ENCODE measurements at places on chromosomes 6 and 20.

DNA sequence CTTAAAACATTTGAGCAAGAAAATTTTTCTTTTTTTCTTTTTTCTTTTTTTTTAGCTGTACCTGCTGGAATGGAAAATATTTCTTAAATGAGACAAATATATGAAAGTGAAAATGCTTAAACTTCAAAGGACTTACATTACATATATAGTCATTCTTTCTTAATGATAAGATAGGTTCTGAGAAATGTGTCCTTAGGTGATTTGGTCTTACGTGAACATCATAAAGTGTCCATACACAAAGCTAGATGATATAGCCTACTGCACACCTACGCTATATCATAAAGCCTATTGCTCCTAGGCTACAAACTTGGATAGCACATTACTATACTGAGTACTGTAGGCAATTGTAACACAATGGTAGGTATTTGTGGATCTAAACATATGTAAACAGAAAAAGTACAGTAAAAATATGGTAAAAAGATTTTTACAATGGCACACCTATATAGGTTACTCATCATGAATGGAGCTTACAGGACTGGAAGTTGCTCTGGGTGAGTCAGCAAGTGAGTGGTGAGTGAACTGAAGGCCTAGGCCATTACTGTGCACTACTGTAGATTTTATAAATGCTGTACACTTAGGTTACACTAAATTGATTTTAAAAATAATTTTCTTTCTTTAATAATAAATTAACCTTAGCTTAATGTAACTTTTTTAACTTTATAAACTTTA is 54.6 kb downstream of the RPP21 start:
- DNase-seq, result no peak

- DNase-seq, result no peak
Measured at GRCh38 chr20:58021481-58021880, 207.0 kb downstream of the ANKRD60 start.

DNA sequence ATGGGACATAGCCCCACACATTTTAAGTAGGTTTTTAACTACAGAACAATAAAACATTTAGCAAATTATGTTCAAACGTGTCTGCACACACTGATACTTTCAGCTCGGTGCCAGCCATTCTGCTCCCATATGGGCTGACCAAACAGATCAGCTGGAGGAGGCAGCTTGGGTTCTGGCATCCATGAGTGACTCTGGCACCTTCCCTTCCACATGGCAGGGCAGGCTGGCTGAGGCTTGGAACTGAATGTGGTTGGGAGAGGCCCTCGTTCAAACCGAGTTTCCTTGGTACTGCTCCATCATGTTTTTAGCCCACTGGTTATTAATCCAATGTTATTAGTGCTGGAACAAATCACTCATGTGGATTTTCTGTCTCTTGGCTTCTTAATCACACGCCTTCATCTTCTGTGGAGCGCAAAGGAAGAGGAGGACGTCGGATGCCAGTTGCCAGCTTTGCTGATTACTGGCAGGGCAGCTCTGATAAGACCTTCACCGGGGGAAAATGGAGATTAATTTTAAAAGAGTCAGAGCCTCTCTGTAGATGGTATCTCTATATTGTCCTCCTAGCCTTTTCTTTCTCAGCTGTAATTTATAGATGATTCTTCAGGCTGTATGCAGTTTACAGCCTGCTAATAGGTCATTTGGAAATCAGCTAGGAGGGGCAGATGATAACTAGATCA is 93.1 kb upstream of the TIAM2 start:
- DNase-seq, result no peak

- DNase-seq, result no peak
Measured at GRCh38 chr6:21855811-21856455, 262.4 kb downstream of the SOX4 start.

DNA sequence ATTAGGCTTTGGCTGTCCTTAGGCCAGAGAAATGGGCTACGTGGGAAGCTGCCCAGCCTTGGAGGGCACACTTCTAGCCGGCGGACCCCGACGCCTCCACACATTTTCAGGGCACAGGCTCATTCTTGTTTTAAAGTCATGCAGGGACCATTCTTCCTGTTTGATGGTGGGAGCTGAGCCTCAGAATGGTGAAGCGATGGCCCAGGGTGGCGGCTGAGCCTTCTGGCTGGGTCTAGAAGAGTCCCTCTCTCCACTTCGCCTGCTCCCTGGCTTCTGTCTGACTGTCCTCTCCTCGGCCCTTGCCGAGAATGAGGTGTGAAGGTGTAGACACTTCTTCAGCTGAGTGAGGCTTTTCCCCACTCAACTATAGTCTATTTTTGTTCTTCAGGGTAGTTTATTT is 114.4 kb downstream of the SULF2 start:
- DNase-seq, result no peak

- DNase-seq, result no peak
Measured at GRCh38 chr6:121732641-121733040, 297.2 kb downstream of the GJA1 start.

DNA sequence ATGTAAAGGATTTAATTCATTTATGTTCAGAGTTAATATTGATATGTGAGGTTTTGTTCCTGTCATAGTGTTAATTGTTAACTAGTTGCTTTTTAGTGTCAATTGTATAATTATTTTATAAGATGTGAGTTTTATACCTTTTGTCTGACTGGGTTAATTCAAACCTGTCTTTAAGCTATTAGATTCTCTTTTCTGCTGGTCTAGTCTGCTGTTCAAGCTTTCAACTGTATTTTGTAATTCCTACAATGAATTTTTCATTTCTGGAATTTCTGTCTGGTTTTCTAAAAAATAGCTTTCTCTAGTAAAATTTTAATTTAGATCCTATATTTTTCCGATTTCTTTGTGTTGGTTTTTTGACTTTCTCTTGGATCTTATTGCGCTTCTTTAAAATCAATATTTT is 26.5 kb downstream of the IGF2R start:
- DNase-seq, result no peak

- DNase-seq, result no peak
Measured at GRCh38 chr20:21874127-21874526, 168.7 kb downstream of the PAX1 start.

GRCh38 chr6:38320843-38321242 is 318.9 kb downstream of the BTBD9 start:
- DNase-seq, result no peak

- no peak for DNase-seq
Measured at GRCh38 chr6:80425089-80425823, 318.8 kb downstream of the BCKDHB start.

GRCh38 chr6:38996676-38997075 is 51.9 kb upstream of the GLP1R start:
- DNase-seq, result no peak

DNA sequence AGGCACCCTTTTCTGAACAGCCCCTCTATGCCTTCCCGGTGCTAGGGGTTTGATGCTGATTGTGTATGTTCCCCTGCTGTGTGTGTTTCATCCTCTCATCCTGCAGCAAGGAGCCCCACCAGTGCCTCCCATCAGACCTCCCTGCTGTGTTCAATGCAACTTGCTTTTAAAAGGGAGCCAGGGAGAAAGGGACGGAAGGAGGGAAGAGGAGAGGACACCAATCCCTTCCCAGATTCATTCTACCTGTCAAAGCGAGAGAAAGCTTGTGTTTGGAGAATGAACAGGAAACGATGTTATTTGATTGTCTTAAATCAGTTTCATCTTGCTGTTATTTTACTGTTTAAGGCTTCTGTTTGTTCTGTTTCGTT is 259.2 kb downstream of the ADGB start:
- no peak for DNase-seq

DNA sequence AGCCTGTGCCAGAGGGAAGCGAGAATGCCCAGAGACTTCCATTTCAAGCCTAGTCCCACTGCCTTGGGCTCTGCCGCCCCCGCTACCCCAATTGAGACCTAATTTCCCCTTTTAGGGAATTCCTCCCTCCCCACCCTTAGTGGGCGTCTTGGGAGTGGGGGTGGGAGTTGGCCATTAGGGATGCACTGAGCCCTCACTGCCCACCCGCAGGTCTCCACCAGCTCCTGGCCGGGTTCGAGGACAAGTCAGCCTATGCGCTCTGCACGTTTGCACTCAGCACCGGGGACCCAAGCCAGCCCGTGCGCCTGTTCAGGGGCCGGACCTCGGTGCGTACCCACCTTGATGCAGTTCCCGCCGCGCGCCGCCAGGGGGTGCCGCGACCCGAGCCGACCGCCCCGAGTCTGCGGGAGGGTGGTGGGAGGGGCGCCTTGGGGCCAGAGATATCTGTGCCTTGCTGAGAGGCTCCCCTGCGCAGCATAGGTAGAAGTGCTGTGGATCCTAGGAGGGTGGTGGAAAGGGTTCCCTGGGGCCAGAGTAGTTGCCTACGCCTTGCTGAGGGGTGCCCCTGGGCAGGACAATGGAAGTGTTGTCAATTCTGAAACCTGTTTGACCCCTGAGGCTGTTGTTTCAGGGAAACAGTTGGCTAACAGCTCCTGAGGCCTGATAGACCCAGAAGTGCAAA is 9.2 kb downstream of the ITPA start:
- peak; percentile 54 for DNase-seq

DNA sequence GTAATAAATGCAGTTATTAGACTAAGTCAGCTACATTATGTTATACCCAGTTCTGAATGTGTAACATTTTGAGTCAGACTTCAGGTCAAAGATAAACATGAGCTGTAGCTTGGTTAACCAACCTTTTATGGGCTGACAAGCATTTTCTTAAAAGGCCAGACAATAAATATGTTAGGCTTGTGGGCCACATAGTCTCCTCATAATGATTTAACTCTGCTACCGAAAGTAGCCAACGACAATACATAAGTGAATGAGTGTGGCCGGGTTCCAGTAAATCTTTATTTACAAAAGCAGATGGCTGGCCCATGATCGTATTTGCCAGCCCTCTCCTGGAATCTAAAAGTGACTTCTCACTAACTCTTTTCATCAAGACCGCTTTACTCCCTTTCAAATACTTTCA is 49.9 kb downstream of the ATG5 start:
- no peak for DNase-seq

DNA sequence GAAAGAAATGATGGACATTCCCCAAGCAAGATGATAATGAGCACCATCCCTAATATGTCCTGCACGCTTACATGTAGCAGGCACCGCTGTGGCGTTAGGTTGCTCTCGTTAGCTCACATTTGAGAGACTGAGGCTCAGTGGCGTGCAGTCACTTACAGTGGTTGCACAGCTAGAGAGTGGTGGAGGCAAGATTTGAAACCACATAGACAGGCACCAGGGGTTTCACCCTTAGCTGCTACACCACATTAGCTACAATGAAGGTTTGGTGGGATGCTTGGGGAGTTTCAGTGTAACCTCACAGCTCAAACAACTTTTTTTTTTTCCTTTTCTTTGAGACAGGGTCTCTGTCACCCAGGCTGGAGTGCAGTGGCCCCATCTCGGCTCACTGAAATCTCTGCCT is 3.7 kb downstream of the COX4I2 start:
- DNase-seq, result no peak

- no peak for DNase-seq
Measured at GRCh38 chr20:20214757-20215275, 153.1 kb upstream of the INSM1 start.

GRCh38 chr6:83192456-83192855 is 609 bp downstream of the PGM3 start:
- DNase-seq, result no peak

DNA sequence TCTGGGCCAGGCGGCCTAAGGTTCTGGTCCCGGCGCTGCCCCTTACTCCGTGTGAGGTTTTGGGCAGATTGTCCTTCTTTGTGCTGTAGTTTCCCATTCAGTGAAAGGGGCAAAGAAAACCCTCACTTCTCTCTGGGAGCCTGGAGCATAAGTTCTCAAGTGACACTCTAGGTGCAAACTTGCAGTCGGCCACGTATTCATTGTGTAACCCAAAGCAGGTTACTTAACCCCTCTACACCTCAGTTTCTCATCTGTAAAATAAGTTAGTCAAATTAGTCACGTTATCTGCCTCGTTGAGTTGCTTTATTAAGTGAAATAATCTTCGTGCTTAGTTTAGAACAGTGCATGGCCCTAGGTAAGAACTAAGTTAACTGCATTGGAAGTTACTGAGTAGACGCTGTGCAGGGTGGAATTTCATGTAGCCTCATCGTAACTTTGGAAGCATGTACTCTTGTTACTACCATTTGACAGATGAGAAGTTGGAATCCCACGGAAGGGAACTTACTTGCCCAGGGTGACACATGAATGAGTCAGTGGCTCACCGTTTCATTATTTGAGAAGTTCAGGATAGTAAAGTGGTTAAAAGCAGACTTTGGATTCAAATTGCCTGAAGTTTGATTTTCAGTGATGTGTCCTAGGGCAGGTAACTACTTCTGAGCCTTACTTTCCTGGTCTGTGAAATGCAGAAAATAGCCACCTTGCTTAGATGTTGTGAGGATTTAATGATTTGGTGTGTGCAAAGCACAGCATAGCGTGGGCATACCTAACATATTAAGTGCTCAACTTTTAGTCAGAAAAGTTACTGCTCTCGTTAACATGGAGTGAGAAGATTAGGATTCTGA is 556 bp upstream of the MROH8 start:
- DNase-seq, result no peak

DNA sequence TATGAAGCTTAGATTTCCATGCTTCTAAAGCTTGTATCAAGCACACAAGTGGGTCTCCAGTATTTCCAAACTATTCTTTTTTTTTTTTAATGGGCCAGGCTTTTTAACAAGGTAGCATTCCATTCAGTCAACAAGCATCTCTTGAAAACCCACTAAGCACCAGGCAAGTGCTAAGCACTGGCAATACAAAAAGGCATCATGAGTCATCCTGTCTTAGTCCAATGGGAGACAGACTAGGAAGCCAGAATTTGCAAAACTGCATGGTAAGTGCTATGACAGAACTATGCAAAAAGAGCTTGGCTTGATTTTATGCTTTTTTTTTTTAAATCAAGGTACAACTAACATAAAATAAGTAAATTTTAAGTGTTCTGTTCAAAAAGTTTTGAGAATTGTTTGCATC is 109.3 kb upstream of the DST start:
- no peak for DNase-seq

DNA sequence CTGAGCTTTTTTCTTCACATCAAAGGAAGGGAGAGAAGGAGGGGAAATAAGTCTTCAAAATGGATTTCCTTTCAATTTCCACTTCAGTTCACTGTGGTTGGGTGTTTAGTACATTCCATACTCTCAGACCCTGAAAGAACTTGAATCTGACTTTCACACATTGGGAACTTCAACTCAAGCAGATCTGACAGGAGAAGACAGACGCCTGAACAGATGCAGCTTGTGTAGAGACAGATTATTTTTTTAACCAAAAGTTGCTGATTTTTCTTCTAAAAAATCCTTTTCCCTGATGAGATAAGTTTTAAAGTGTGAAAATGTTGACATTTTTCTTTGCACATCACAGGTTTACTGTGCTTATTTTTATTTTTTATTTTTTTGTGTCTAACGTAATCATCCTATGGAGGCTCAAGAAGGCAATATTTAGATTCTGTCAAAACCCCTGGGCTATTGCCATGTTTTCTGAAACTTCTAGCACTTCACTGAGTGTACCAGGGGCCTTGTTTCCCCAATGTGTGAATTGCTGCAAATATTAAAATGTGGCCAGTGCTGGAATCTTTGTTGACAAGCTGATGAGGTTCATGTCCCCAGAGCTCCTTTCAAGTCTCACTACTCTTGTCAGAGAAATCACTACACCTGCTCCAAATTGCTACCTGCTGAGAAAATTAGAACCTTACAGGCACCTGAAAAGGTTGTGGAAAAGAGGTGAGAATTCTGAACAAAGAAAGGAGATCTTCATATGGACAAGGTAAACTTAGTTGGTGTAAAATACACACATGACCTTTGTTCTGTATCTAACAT is 214.8 kb upstream of the BTBD3 start:
- DNase-seq, result no peak

- DNase-seq, result no peak
Measured at GRCh38 chr20:46963758-46964617, 69.3 kb downstream of the EYA2 start.
